CD4-positive, alpha-beta T cell treated with Interleukin-21 for 1 hour (primary cell): ENCODE measurements at places on chromosomes 6 and 20.

DNA sequence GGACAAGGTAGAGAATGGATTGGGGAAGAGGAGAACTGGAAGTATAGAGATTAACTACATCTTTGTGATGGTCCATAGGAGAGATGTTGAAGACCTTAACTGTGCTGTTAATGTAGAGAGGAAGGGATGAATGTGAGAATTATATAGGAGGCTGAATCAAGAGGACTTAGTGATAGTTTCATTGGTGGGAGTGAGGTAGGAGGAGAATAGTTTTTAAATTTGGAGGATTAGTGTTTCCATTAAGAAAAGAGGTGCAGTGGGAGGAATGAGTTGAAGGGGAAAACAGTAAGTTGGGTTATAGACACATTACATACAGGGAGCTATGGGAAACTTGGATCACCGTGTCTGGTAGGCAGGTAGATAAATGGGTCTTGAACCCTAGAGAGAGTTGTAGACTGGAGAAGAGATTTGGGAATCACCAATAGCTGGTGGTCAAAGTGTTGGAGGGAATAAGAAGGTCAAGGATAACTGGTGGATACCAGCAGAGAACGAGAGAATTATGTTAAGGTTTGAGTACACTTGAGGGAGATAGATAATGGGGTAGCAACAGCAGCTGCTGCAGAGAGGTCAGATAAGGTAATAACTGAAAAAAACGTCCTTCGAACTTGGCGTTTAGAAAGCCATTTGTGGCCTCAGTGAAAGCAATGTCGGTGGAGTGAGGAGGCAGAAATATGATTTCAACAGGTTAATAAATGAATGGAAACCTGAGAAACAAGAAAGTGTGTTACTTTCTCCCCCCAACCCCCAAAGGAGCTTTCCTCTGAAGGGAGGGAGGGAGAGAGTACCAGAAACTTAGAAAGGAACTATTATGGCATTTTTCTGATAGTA is 3.1 kb downstream of the C6orf89 start:
- no peak for DNase-seq

GRCh38 chr6:73134588-73134987 is 90.7 kb downstream of the KHDC1L start:
- DNase-seq, result no peak

DNA sequence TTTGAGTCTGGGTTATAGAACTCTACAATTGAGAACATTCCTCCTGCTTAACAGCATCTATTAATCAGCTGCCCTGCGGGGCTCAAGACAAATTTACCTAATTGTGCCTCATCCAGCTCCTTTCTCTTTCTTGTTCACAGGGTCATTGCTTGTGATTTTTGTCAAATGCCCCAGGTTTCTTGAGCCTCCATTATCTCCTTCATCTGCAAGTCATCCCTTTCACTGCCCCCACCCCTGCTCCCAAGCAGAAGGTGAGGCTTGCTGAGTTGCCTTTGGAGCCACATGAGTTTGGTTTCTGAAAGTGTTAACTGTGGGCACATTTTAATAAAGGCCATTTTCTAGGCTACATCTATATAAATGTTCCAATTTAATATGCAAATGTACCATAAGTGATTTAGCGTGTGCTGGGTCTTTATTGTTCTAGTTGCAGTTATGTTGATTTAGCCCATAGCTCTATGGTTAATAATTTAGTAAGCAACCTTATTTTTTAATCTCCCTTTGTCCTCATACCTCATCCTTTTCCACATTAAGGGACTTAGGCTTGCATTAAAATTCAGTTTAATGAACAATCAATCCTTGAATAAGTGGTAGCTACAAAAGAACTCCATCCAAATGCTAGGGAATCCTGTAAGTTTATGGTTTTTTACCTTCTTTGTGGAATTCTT is 56.1 kb downstream of the VSTM2L start:
- no peak for DNase-seq

- no peak for DNase-seq
Measured at GRCh38 chr6:113949499-113949898, 21.4 kb downstream of the HDAC2 start.

GRCh38 chr20:50786703-50787102 is 8.2 kb upstream of the BCAS4 start:
- no peak for DNase-seq
